ENCODE measurements at places on chromosomes 1 and 21.

DNA sequence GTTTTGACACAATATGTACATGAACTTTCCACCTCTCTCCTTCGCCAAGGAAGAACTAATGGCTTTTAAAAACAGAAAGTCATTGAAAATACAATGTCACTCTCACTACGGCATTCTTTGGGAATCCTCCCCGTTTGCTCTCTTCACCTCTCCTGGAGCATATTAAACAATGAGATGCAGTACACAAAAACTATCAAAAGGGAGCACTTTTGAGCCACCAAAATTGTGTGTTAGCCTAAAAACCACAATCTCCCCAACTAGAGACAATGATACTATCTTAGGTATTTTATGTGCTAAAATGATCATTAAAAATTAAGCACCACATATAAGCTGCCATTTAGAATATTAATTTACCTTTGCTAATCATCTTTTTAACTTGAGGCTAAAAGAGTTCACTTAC is 425.5 kb downstream of the KCTD3 start:
- no peak for DNase-seq

- DNase-seq, result no peak
These were observed 2.0 kb downstream of the UBE2Q1 start for GRCh38 chr1:154556422-154556821.

GRCh38 chr1:43660355-43660754 is 10.4 kb downstream of the KDM4A start:
- no peak for DNase-seq

DNA sequence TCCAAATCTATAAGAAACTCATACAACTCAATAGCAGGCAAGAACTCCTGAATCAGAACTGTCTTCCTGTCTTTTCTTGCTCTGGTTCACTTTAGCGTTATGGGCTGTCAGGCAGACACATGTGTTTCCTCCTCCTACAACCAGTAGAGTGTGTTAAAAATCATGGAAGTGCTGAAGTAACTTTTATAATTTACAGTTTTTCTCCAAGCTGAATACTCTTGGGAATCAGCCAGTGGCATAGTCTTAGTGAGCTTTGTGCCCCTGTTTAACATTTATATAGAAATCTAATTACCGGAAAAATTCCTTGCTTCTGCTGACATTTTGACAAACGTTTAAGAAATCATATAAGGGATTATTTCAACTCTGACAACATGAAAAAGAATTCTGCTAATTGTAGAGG is 113.1 kb upstream of the RGS18 start:
- no peak for DNase-seq

DNA sequence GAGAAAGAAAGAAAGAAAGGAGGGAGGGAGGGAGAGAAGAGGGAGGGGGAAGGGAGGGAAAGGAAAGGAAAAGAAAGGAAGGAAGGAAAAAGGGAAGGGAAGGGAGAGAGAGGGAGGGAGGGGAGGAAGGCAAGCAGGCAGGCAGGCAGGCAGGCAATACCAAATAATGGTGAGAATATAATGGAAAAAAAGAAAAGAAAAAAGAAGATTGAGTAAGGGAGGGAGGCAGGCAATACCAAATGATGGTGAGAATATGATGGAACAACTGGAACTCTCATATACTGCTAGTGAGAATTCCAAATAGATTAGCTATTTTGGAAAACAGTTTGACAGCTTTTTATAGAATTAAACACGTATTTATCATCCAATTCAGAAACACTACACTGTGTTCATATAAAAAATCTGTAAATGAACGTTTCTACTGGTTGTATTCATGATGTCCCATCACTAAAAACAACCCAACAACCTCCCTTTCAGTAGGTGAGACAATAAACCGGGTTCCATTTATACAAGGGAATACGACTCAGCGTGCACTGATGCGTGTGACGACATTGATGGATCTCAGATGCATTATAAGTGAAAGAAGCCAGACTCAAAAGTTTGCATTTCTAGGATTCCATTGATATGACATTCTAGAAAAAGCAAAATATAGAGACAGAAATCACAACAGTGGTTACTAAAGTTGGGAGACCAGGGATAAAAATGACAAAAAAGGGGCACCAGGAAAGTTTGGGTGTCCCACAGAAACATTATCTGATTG is 226.4 kb downstream of the DSCAM start:
- DNase-seq, result no peak

Data from NCI-H1436 treated with DMSO at 0.1 percent for 48 hours (cell line).